ENCODE measurements at places on chromosomes 7 and 10. TPM values are rescaled to one million over a fixed set of nuclear protein-coding genes. Genes with fewer than 3 reads are reported as not detected.

GRCh38 chr10:122304054-122304579 is 33.0 kb downstream of the BTBD16 start:
- no peak for DNase-seq

GRCh38 chr7:41858201-41858600 is 155.3 kb upstream of the INHBA start:
- DNase-seq = no peak

- DNase-seq = no peak
Observed at GRCh38 chr7:117259615-117260014, 63.2 kb downstream of the WNT2 start.

GRCh38 chr10:2251631-2252030 is 514.3 kb upstream of the ADARB2 start:
- no peak for DNase-seq

DNA sequence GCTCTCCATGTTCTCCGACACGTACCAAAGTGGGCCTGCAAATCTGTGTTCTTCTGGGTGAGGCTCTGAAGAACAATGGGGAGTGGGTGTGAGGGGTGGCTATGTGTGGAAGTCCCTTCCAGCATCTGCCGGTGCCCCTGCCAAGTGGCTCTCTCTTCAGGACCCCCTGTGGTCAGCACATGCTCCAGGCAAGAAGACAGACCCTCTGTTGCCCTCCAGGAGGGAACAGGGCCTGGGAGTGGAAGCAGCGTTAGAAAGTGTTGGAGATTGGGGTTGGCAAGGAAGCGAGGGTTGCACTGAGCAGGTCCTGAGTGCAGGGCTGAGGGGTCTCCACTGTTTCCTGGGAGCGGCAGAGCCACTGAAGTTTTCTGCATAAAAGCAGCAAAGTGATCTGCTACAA is 60.5 kb downstream of the EMX2 start:
- DNase-seq = no peak

GRCh38 chr10:109894516-109894915 is 28.8 kb downstream of the XPNPEP1 start:
- DNase-seq = no peak

DNA sequence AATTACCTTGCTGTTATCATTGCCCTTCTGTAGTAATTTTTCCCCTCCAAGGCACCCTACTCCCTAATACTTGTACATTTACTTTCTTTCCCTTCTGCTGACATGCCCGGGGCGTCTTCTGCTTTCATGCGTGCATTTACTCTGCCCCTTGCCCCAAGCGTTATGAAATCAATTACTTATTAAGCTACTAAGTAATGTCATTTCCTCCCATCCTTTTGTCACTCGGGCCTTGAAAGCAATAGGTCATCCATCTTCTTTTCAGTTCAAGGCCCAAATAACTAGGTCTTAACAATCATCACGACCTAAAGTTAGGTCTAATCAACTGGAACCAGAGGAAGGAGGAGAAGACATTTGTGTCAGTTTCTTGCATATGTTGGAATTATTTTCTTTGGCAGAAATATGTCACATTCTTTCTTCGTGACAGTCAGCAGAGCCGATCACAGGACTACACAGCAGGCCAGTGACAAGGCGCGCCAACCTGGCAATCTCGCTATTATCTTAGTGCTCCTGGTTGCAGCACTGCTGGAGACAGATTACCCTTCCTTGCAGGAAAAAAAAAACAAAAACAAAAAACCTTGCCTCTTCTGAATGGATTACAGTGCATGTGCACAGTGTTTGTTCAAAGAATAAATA is 179.2 kb downstream of the RELN start:
- no peak for DNase-seq

- DNase-seq = no peak
Observed at GRCh38 chr10:90136731-90137316, 435.4 kb downstream of the KIF20B start.

The GNAI1 gene
- total RNA-seq = 1.2 TPM

The RAPGEF5 gene
- total RNA-seq = 0.17 TPM

The ZCCHC24 gene
- total RNA-seq = 0.85 TPM

The TMEM140 gene
- total RNA-seq = 27.7 TPM

The NUTM2E gene
- total RNA-seq = 1.6 TPM
